ENCODE measurements at places on chromosomes 11 and 22.
A peak's percentile ranks its signal among the peaks of the same experiment; 100 is the strongest.

DNA sequence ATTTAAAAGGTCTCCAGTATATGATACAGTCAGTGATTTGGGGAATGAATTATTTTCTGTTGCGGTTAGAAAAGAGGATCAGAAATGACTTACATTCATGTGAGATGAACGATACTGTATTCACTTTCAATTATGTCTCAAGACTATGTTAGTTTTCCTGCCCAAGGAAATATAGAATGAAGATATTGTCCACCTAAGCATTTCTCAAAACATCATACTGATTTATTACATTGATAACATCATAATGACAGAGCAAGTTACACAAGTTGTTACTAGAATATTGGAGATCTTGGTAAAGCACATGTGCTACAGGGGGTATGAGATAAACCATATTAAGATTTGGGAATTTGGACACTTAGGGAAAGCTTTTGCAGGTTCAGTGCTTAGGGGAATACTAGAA is 67.8 kb upstream of the OR9G4 start:
- DNase-seq: no peak

DNA sequence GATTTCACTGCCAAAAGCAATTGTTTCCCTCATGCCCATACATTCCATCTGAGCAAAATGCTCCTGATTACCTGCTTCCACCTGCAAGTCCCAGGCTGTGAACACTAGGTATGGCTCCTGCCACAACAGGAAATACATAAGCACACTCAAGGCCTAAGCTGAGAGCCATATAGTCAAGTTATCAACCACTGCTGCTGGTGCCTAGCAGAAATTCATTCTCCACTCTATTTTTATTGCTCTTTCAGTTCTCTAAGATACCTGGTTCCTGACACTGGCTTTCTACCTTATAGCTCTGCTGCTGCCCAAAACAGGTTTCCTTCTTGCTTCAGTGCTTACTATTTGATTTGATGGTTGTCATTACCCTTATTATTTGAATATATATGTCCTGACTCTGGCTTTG is 31.6 kb downstream of the SLC36A4 start:
- DNase-seq: no peak

DNA sequence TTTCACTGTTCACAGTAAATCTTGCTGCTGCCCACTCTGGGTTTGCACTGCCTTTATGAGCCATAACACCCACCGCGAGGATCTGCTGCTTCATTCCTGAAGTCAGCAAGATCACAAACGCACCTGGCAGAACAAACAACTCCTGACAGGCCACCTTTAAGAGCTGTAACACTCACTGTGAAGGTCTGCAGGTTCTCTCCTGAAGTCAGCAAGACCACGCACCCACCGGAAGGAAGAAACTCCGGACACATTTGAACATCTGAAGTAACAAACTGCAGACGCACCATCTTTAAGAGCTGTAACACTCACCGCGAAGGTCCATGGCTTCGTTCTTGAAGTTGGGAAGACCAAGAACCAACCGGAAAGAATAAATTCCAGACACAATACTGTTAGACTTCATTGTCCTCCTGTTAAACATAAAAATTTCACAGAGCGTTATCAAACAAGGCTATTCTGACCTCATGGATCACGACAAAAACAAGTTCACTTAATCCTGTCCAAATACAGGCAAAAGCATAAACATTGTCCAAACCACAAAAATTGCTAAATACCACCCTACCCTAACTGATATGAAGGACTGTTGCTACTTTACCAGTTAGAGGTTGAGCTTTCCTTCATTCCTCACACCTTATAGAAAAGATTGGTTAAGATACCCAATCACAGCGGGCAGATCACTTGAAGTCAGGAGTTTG is 3.0 kb upstream of the CCDC117 start:
- no peak for DNase-seq

- no peak for DNase-seq
Observed at GRCh38 chr11:109435121-109435742, 13.2 kb downstream of the C11orf87 start.

GRCh38 chr22:22079404-22080148 is 97.0 kb upstream of the TOP3B start:
- DNase-seq: no peak

DNA sequence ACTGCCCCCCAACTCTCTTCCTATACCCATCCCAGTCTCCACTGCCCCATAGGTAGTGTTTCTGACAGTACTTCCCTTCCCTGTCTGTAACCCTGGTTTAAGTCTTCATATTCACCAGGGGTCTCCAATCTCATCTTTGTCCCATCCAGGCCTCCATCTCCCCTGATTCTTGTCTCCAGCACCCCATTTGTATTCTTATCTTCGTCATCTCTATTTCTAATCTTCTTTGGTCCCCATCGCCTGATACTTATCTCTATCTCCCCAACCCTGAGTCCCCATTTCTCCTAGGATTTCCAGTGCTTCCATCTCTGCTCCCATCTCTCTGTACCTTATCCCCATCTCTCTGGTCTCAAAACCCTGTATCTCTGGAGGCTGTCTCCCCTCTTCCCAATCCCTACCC is 1.8 kb downstream of the PHOX2A start:
- no peak for DNase-seq

GRCh38 chr11:87840786-87841185 is 334.5 kb downstream of the RAB38 start:
- DNase-seq: no peak

GRCh38 chr11:34380696-34381095 is 22.9 kb upstream of the ABTB2 start:
- DNase-seq: no peak

DNA sequence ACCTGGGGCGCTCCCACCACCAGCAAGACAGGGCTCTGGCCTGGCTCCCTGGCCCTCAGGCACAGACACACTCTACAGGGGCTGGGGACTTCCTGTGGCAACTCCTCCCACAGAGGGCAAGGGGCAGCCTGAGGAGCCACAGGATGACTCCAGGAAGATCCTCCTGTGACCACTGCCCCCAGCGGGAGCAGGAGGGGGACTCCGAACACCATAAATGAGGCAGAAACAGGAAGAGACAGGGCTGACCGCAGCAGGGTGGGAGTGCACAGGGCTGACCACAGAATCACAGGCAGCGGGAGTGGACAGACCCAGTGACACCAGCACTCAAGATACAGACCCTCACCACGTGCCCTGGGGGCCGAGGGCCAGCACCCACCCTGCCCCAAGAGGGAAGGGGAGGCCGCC is 10.8 kb downstream of the ARAP1 start:
- DNase-seq: peak; percentile 31

- peak; percentile 15 for DNase-seq
Observed at GRCh38 chr11:9858822-9859221, 194.9 kb downstream of the SWAP70 start.

- DNase-seq: peak; percentile 15
Observed at GRCh38 chr11:7252683-7253213, 1.0 kb downstream of the SYT9 start.

- DNase-seq: no peak
Observed at GRCh38 chr11:5550440-5551095, 2.2 kb upstream of the OR52H1 start.

DNA sequence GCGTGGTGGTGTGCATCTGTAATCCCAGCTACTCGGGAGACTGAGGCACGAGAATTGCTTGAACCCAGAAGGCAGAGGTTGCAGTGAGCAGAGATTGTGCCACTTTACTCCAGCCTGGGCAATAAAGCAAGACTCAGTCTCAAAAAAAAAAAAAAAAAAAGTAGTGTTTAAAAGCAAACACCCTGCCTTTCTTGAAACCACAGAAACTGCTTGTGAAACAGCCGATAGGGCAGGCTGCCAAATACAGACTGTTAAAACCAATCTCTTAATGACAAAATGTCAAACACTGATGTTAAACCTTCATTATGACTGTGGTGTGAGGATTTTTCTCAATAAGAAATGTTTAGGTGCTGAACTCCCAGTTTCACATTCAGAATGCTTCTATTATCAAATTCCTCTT is 27.3 kb downstream of the MARK2 start:
- DNase-seq: no peak

DNA sequence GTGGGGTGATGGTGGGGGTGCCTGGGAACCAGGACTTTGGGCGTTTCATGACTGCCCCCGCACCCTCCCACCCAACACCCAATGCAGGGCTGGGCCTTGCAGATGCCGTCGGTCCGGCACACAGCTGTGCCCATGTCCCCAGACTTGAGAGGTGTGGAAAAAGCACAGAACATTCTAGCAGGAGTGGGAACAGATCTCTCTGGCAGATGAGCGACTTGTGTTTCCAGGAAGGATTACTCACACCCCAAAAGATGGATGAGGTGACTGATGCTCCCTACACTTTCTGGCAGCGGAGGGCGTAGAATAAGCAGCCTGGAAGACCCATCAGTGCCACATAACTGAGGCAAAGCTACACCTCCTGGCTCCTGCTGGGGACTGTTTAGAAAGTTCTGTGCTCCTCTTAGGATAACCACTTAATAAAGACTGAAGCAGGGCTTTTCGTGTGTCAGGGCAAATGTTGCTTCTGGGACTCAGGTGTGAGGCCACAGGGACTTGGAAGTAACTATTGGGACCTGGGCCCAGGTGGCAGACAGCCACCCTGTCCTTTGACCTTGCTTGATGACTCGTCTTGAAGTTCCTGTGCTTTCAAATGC is 24.2 kb downstream of the FBLN1 start:
- no peak for DNase-seq

GRCh38 chr11:6681505-6681904 is 1.6 kb downstream of the MRPL17 start:
- DNase-seq: no peak

DNA sequence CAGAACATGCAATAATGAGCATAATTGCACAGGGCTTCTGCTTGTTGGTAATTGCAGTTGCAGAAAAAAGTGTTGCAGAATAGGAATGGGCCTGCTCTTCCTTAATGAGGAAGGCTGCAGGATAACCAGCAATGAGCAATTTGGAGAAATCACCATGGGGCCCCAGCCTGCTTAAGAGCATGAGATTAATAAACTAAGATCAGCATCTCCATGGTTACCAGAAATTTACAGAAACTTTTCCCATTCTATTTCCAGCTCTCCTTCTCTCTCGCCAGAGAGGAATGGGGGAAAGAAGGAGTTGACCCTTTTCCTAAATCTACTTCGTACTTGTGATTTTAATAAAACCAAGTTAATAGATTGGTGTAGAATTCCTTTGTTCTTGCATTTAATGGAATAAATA is 80.9 kb upstream of the CSNK2A3 start:
- no peak for DNase-seq

DNA sequence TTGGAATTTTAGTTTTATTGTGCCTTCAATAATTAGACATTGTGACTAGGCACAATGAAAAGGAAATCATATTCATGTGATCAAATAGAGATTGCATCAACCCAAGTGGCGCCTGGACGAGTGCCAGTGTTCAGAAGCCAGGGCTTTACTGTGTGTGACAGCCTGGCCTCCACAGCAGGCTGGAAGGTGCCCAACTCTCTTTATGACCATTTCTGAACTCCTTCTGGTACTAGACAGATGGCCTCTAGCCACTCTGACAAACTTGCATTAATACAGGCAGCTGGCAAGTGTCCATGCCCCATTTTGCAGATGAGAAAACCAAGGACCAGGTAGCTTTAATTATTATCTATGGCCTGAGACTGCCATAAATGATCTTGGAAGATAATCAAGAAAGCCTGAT is 8.3 kb upstream of the POU2AF1 start:
- no peak for DNase-seq

GRCh38 chr11:70419307-70420007 is 21.1 kb downstream of the CTTN start:
- DNase-seq: no peak

DNA sequence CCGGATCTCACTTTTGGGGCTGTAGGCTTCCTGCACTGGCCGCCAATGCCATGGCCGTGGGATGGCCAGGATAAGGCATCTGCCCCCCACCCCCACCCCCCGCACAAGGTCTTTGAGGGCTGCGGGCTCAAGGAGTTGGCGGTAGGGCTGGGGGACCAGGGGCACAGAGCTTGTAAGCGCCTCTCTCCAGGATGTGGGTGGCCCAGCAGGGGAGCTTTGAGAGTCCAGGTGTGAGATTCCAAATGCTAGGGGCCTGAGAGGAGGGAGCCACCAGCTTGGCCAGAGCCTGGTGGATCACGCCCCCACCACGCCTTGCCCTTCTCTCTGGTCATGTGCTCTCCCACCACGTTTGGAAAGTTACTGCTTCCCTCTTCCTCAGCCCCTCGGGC is 5.0 kb downstream of the CD81 start:
- no peak for DNase-seq

DNA sequence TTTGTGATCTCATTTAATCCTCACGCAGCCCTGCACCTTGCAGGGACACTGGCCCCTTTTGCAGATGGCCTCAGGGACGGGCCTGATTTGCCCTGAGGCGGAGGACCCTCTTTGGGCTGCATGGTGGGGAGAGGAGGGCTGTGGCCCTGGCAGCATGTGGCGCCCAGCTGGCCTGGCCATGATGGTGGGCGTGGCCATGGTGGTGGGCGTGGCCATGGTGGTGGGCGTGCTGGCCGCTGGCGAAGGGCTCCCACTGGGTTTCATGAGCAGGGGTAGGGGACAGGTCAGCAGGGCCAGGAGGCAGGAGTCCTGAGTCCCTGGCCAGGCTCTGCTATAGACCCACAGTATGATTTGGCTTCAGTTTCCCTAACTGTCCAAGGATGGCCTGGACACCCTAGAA is 13.1 kb downstream of the WNT11 start:
- DNase-seq: no peak

GRCh38 chr11:28581286-28582242 is 473.4 kb downstream of the METTL15 start:
- no peak for DNase-seq

GRCh38 chr11:77140231-77140851 is 12.3 kb downstream of the MYO7A start:
- DNase-seq: peak; percentile 50

DNA sequence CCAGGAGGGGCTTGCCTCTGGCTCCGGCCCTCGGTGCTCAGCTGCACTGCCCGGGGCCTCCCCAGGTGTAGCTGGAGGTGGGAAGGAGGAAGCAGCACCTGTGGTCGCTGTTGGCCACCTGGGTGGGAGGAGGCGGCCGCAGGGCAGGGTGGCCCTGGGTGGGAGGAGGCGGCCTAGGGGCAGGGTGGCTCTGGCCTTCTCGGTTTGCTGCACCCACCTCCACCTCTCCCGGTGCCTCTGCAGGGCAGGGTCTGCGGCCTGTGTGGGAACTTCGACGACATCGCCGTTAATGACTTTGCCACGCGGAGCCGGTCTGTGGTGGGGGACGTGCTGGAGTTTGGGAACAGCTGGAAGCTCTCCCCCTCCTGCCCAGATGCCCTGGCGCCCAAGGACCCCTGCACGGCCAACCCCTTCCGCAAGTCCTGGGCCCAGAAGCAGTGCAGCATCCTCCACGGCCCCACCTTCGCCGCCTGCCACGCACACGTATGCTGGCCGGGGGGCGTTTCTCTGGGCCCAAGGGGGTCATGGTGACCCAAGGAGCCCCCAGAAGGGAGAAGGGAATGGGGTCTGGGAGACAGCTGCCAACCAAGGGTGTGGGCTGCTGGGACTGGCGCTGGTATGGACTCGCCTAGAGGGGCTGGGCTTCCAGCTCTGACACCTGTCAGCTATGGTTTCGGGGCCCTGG is 20.6 kb downstream of the MUC5AC start:
- DNase-seq: no peak

All from endothelial cell (in vitro differentiated cells).